ENCODE measurements at places on chromosomes 11 and 22.

DNA sequence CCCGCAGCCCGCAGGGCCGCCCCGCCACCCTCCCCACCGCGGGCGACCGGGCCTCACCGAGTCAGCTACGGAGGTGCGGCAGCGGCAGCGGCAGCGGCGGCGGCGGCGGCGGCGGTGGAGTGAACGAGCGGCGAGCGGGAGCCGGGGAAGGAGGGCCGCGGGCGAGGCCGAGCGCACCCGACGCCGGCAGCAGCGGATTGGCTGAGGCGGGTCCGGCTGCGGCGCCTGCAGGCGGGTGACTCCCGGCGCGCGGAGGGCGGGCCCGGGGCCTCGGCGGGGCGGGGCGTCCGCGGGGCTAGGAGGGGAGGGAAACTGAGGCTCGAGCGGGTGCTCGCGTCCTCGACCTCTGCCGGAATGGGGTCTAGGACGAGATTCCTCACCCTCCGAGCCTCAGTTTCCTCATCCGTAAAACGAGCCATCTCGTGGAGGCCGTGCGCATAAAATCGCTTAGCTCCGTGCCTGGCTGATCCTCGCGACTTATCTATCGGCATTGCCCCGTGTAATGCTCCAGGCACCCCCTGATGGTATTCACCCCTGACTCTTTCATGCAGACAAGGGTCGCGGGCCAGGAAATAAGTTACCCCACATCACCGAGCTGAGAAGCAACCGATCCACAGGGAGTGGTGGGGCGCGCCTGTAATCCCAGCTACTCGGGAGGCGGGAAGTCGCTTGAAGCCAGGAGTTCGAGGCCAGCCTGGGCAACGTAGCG lies at the start of gene CPT1A:
Gene CPT1A (minus strand): TSS at position 199 of the 709 bp plus-strand sequence. CDS start 26,442 bp downstream, outside the sequence.
- DNase-seq, result peak; percentile 69

- no peak for DNase-seq
Measured at GRCh38 chr11:9565822-9566560, 7.5 kb upstream of the WEE1 start.

GRCh38 chr11:46239801-46240061 lies 37.7 kb upstream of the CREB3L1 start:
- no peak for DNase-seq

- no peak for DNase-seq
Measured at GRCh38 chr22:31616315-31616980, 45.6 kb downstream of the PISD start.

- DNase-seq, result no peak
Measured at GRCh38 chr11:103515283-103515682, 406.1 kb downstream of the DYNC2H1 start.

- DNase-seq, result peak; percentile 61
Measured at GRCh38 chr22:30947816-30948454, 20.6 kb downstream of the MORC2 start.

DNA sequence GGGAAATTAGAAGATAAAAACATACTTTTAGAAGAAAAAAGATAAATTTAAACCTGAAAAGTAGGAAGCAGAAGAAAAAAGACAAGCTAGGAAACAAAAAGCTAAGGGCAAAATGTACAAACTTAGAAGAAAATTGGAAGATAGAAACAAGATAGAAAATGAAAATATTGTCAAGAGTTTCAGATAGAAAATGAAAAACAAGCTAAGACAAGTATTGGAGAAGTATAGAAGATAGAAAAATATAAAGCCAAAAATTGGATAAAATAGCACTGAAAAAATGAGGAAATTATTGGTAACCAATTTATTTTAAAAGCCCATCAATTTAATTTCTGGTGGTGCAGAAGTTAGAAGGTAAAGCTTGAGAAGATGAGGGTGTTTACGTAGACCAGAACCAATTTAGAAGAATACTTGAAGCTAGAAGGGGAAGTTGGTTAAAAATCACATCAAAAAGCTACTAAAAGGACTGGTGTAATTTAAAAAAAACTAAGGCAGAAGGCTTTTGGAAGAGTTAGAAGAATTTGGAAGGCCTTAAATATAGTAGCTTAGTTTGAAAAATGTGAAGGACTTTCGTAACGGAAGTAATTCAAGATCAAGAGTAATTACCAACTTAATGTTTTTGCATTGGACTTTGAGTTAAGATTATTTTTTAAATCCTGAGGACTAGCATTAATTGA lies 1.0 kb downstream of the MALAT1 start:
- peak; percentile 61 for DNase-seq

DNA sequence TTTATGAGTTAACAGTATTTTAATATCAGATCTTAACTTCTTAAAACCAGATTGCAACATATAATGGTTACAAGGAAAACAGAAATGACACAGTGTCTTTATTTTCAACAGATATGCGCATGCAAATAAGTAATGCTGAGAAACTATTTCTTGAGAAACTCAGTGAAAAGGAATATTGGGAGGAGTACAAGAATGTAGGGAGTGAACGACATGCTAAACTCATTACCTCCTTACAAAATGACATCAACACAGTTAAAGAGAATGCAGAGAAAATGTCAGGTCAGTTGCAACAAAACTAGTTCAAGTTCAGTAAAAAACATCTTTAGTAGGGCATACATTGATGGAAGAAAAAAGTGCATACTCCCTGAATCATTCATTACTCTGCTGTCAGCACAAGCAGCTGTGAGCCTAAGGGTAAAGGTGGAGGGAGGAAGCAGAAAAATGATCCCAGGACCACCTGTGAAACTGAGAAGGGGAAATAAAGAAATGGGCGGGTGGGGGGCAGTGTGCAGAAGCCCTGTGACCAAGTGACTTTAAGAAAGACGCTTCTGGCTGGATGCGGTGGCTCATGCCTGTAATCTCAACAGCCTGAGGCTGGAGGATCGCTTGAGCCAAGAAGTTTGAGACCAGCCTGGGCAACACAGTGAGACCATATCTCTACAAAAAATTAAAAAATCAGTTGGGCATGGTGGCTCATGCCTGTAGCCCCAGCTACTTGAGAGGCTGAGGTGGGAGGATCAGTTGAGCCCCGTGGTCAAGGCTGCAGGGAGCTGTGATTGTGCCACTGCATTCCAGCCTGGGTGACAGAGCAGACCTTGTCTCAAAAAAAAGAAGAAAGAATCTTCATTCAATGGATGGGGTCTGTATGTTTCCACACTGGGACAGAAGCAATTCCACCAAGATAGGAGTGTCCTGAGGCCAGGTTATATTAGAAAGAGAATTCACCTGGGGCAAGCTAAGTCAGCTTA lies 31.2 kb downstream of the CCDC83 start:
- peak; percentile 65 for DNase-seq

DNA sequence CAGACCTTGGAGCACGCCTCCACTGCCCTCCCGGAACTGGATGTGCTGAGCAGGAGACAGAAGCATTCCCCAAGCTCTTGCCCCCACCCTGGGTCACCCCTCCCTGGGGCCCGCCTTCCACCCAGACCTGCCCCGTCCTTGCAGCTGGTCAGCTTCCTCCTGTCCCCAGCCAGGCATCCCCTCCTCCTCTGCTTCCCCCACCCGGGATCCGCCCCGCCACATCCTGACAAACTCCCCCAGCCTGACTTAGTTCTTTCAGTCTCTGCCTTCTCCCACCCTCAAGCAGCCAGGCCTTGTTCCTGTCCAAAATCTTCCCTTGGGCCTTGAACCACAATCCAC lies 1.1 kb upstream of the PLXNB2 start:
- DNase-seq, result peak; percentile 96

- no peak for DNase-seq
Measured at GRCh38 chr11:31995525-31996094, 95.3 kb upstream of the RCN1 start.

- no peak for DNase-seq
Measured at GRCh38 chr11:93583490-93583889, 40.3 kb upstream of the SMCO4 start.

Measured in kidney (tissue), 22 donors.